Activated CD8-positive, alpha-beta memory T cell treated with anti-CD3 and anti-CD28 coated beads for 48 hours (primary cell): ENCODE measurements at places on chromosomes 1 and 21.

- DNase-seq: no peak
Measured at GRCh38 chr1:203140743-203141520, 13.4 kb downstream of the ADORA1 start.

DNA sequence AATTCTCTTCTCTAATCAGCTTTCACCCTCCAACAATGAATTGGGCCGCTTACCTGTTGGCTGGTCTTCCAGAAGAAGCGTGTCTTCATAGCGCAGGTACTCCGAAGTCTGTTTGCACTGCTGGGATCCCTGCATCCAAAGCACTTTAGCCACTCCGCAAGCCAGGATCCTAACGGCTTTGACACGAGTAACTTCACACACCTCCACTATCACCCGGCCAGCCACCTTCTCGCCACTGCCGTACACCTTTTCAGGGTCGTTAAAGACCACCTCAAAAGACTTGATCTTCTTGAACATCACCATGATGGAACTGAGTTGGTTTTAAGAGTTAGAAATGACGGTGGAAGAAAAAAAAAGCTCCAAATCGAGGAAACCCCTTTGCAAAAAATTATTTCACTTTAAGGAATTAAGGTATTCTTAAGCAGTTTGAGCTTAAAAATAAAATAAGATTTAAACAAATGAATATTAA lies 381 bp downstream of the TXNIP start:
- no peak for DNase-seq

DNA sequence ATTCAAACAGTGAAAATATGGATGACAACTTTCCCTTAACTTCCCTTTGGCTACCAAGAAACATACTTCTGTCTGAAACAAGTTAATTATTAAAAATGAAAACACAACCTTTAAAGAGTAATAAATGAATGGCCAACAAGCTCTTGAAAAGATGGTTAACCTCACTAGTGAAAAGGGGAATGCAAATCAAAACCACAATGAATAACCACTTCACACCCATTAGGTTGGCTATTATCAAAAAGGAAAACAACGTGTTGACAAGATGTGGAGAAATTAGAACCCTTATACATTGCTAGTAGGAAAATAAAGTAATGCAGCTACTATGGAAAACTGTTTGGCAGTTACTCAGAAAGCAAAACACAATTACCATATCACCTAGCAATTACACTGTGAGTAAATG lies 14.1 kb downstream of the COP1 start:
- DNase-seq: no peak

GRCh38 chr1:164660412-164660772 lies 101.4 kb downstream of the PBX1 start:
- no peak for DNase-seq

- DNase-seq: no peak
Measured at GRCh38 chr1:201376464-201377374, 761 bp downstream of the TNNT2 start.

DNA sequence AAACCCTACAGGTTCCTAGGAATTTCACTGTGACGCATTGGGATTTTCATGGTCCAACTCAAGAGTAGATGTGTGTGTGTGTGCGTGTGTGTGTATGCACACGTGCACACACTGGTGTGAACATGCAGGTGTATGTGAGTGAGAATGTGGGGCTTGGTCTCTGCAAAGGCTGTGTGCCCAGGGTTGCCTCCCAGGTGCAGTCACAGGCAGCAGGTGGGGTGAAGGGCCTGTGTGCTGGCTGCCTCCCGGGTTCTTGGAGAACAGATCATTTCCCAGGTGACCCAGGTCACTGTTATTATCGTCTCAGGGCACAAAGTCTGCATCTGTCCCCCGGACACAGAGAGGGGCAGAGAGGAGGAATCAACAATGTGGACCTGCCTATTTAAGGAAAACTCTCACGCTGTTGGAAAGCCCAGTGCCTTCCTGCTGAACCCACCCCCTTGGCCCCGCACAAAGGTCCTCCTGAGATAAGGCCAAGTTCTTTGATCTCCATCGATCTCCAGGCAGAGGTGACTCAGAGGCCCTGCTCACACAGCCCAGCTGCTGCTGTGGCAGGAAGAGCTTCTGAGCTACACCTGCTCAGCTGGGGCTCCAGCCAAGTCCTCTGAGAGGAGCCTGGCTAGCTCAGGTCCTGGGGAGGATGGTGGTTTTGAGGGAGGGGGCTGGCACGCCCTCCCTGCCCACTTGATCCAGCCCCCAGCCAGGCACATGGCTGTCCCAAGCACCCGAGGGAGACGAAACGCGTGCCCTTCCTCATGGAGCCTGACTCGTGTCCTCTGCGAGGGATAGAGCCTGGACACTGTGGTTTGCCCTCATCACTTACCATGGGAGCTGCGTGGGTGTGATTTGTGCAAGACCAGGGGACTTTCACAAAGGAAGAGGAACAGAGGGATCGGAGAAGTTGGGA lies 134.0 kb upstream of the ARHGEF16 start:
- no peak for DNase-seq

DNA sequence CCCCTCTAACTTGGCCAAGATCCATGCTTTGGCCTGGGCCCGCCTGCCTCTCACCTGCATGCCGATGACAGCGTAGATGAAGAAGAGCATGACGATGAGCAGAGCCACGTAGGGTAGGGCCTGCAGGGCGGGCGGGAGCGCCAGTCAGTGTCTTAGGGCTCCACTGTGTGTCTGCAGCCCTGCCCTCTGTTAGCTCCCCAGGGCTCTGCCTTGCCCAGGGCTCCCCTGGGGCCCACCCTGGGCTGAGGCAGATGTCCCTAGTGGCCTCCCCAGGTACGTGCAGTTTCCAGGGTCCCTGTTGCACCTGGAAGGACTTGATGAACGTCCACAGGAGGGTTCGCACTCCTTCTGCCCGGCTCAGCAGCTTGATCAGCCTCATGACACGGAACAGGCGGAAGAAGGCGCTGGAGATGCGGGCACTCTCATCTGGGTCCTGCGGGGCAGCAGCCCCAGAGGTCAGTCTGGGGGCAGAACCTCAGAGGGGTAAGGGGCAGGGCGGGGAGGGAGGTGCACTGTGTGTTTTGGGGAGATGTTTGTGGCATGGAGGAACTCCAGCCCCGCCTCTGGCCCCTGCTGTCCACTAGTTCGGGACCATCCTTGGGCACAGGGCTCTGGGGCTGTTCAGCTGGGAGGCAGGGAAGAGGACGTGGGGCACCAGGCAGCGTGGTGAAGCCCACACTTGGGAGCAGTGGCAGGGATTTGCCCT lies 29.8 kb upstream of the KIF21B start:
- DNase-seq: no peak
